Stimulated activated CD4-positive, alpha-beta T cell treated with anti-CD3 and anti-CD28 coated beads, Interleukin-1b, Interleukin-23, amount 100 ng/mL, for 48 hours (primary cell): ENCODE measurements at places on chromosomes 5 and 9.
A peak's percentile ranks its signal among the peaks of the same experiment; 100 is the strongest.

- no peak for DNase-seq
Observed at GRCh38 chr5:123997064-123997461, 485.1 kb downstream of the CSNK1G3 start.

DNA sequence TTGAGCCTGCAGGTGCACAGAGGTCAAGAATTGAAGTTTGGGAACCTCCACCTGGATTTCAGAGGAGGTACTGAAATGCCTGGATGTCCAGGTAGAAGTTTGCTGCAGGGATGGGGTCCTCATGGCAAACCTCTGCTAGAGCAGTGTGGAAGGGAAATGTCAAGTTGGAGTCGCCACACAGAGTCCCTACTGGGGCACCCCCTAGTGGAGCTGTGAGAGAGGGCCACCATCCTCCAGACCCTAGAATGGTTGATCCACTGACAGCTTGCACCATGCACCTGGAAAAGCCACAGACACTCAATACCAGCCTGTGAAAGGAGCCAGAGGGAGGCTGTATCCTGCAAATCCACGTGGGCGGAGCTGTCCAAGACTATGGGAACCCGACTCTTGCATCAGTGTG lies 78.0 kb downstream of the GABRA1 start:
- no peak for DNase-seq

DNA sequence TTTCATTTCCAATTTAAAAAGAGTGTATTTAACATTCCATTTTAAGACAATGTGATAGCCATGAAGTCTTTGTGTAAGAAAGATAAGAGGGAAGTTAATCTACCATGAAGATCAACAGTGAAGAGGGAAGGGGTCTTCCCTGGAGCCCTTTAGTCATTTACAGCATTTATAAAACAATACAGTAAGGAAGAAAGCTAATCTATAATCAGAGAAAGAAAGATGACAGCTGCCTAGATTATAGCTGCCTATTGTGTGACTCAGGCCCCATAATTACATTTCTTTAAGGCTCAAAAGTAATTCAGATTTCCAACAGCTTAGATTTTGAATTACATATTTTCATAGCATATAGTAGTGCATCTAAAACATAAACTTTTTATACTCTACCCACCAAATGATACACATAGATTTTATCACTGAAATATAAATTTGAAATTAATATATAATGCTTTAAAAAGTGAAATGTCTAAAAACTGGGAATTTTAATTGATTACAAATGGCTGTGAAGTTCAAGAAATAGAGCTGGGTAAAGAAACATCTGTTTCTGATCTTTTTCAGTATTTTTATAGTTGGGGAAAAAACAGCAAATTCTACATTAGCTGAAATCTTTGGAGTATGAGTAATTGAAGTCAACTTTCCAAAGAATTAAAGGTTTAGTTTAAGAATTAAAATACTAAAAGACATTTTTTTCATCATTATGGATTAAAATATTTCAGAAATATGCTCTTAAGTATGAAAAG lies 89.6 kb downstream of the RIC1 start:
- DNase-seq: no peak

DNA sequence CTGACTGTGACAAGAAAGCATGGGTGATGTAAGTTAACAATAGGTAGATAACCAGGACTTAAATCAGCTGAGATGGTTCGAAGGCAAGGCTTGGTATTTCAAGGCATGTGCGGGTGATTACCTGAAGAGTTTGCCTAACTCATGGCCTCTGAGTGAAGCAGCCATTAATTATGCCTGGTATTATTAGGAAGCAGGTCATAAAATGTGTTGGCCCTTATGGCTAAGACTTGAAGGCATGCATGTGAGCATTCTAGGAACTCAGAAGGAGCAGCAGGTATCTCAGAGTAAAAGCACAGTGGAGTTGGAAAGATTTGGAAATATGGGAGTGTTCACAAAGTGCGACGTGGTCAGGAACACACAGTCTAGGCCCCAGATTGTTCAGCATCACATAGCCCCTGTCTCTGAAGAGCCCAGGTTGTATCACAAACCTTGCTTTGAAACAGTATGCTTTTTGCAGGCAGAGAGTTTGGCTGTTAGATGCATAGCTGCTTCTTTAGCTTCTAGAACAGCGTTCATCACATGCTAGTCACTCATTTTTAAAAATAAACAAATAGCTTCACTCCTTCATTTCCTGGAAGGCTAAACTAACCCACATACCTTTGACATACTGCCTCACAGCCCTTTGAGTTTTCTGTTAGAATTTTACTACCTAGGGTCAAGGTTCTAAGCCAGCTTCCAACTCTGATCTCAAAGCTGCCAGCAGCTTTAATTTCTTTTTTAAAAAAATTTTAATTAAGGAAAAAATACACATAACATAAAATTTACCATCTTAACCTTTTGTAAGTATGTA lies 2.1 kb downstream of the HEXB start:
- no peak for DNase-seq

GRCh38 chr5:15020736-15021135 lies 149.2 kb upstream of the ANKH start:
- no peak for DNase-seq

- no peak for DNase-seq
Observed at GRCh38 chr5:169183576-169183975, 117.4 kb downstream of the SLIT3 start.

- DNase-seq: no peak
Observed at GRCh38 chr5:135038813-135039270, 4.8 kb upstream of the PITX1 start.

DNA sequence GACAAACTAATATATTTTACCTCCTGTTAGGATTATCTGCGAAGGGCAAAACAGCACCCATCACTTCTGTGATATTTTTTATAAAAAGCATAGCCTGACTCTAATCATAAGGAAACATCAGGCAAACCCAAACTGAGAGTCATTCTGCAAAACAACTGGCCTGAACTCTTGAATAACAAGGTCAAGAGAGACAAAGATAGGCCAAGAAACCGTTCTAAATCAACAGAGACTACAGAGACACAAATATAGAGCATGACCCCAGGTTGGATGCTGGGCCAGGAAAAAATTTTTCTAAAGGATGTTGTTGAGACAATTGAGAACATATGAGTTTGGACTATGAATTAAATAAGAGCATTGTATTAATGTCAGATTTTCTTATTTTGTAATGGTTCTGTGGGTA lies 384.9 kb downstream of the NFIB start:
- DNase-seq: no peak

DNA sequence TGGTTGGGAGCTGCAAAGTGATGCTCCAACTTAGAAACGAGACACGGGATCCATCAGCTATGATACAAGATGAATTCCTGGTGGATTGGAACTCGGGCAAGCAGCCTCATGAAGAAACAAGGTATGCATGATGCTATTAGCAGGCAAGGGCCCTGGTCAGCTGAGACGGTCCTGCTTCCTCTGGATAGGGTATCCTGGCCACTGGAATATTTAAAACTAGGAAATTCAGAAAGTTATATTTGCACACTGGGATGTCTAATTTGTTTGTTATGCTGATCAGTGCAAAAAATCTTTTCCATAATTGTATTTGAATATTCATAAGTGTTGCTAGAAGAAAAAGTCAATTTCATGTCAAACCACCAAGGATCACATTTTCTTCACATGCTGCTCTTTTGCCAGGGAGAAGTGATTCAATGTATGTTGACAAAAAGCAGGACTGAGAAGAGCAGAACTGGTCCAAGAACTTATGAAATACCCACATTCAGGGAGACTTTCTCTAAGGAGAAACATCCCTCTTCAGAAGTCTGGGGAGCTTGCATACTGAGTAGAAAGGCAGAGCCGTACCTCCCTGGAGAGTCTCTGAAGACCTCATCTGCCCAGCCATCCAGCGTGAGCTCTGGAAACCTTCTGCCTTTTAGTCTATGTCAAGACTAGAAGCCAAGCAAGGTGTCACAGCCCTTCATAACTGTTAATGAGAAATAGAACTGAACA lies 6.7 kb upstream of the NXNL2 start:
- DNase-seq: no peak

GRCh38 chr9:76087976-76088375 lies 197.5 kb downstream of the PCSK5 start:
- no peak for DNase-seq

GRCh38 chr9:105194234-105194633 lies 50.2 kb upstream of the SLC44A1 start:
- no peak for DNase-seq

GRCh38 chr5:177355868-177356168 lies 1.9 kb upstream of the RGS14 start:
- DNase-seq: no peak

DNA sequence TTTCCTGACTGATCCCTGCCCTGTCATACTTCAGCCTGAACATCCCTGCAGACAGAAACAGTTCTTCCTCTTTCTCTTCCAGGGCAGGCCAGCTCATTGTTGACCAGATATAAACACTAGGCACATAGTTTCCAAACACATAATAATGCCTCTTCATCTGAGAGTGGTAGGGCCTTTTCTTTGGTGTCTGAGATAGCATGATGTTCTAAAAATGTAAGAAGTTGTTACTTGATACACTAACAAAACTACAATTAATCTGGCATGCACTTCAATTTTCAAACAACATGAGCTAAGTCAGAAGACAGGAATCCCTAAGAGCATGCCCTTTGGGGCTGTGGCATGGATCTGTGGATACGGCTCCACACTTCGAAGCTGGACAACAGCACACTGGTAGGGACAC lies 246.6 kb downstream of the SPOCK1 start:
- no peak for DNase-seq

DNA sequence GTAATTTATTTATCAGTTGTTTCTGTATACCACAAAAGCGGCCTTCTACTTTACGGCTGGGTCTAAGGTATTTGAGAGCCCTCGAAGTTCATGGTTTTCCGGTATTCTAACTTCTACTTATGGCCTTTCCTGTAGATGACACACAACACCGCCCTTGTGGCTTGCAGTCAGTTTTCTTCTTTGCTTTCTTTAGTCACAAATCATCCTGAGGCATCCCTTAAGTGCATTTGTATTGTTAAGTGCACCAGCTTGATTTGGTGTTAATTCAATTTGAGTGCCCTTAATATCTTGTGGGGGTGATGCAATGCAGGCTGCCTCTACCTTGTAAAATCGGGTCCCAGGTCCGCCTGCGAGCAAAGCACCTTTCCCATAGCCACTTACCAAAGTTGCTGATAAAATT lies 511.9 kb downstream of the CCDC171 start:
- no peak for DNase-seq

- no peak for DNase-seq
Observed at GRCh38 chr5:156526081-156526925, 199.3 kb downstream of the SGCD start.

GRCh38 chr9:100601216-100601615 lies 23.3 kb downstream of the CAVIN4 start:
- DNase-seq: peak; percentile 23

DNA sequence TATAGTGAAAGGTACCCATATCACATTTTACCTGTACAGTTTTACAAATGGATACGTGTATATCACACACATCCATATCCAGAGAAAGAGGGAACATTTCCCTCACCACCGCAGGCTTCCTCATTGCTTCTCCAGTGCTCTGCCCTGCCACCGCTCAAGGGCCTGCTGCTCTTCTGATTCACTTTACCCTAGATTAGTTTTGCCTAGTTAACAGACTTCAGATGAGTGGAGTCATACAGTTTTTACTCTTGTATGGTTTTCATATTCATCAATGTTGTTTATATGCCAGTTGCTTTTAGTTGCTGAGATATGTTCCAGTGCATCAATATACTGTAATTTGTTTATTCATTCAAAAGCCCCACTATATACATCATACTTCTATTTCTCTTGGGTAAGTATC lies 53.9 kb upstream of the POMT1 start:
- DNase-seq: no peak

DNA sequence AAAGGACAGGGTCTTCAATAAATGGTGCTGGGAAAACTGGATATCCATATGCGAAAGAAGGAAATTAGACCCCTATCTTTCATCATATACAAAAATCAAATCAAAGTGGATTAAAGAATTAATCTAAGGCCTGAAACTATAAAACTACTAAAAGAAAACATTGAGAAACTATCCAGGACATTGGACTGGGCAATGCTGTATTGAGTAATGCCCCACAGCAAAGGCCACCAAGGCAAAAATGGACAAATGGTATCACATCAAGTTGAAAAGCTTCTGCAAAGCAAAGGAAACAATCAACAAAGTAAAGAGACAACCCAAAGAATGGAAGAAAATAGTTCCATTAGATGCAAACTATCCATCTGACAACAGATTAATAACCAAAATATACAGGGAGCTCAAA lies 72.3 kb downstream of the STRBP start:
- DNase-seq: no peak

DNA sequence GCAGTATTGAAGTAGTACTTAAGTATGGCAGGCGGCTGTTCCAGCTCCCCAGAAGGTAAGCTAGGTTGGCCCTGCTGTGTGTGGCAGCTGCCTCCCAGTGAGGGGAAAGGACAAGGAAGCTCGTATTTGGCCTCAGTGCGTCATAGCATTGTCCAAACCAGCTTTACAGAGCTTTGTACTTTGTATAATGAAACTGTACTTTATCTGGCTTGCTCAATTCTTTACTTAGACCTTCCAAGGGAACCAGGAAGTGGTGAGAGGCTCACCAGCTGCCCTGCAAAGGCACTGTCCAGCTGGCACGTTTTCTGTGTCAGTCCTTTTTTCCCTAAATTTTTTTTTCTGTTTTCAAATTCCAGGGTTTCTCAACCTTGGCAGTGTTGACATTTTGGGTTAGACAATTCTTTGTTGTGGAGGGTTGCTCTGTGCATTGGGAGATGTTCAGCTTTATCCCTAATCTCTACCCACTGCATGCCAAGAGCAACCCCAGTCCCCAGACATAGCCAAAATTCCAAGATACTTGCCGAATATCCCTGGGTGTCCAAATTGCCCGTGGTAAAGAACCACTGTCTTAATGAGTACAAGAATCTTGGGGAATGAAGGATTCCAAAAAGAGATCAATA lies 474.5 kb downstream of the LRRC70 start:
- no peak for DNase-seq

- no peak for DNase-seq
Observed at GRCh38 chr5:77015938-77016569, 14.2 kb upstream of the AGGF1 start.

GRCh38 chr9:118215549-118215948 lies 511.3 kb downstream of the TLR4 start:
- no peak for DNase-seq

- DNase-seq: no peak
Observed at GRCh38 chr5:151585970-151586369, 5.2 kb downstream of the FAT2 start.

GRCh38 chr5:30968971-30969370 lies 224.5 kb upstream of the CDH6 start:
- no peak for DNase-seq

DNA sequence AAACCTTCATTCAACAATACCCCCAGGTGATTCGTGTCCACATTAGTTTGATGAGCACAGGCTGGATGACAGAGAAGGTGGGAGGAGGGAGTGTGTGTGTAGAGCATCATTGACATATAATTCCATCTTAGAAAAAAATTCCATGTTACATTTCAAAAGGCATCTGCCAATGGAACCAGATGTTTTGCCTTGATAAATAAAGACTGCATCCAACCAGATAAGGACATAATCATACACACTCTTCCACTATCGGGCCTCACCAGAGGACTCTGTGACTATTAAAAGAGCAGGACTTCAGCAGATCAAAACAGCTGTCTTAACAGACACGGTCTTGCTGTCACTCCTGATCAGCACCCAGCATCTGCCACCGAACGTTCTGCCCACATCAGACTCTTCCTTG lies 96.4 kb upstream of the SPIN1 start:
- DNase-seq: no peak
